ENCODE measurements at places on chromosomes 12 and 14. TPM values are rescaled to one million over a fixed set of nuclear protein-coding genes. Genes with fewer than 3 reads are reported as not detected.

The SAMD15 gene
- total RNA-seq = 0.84 TPM

DNA sequence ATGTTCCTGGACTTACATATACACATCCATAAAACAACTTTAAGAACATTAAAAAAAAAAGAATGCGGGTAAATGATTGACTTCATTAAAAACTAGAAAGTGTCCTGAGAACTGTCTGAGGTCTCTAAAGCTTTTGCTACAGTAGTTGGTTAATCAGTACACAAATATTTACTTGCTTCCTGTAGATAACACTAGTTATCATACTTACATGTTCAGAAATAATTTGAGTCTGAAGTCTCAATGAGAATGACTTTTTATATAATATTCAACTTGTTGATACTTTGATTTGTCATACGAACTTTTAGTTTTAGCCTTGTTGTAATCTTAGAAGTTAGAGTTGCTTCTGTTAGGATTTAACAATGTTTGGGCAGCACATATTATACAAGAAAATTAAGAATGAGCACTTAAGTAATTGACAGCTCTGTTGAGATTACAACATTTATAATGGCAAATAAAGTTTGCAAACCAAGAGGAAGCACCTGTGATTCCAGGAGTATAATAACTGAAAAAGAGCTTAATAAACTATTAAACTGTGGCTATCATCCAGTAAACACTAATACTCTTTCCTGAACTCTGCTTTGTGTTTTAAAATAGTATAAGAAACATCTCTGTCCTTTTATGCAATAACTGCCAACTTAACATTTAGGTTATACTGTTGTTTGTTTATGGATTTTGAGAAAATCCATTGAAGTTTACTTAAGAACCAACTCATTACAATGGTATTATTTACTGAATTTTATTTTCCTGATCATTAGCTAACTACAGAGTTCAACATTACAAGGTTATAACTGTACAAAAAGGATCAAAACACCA lies 131.7 kb downstream of the MIPOL1 start:
- no peak for DNase-seq

- no peak for DNase-seq
Measured at GRCh38 chr14:66143387-66144112, 342.6 kb upstream of the CCDC196 start.

GRCh38 chr14:21204167-21205025 lies 48.5 kb upstream of the OR5AU1 start:
- DNase-seq = no peak

GRCh38 chr12:14999695-15000365 lies 27.0 kb downstream of the PDE6H start:
- DNase-seq = peak; percentile 48

DNA sequence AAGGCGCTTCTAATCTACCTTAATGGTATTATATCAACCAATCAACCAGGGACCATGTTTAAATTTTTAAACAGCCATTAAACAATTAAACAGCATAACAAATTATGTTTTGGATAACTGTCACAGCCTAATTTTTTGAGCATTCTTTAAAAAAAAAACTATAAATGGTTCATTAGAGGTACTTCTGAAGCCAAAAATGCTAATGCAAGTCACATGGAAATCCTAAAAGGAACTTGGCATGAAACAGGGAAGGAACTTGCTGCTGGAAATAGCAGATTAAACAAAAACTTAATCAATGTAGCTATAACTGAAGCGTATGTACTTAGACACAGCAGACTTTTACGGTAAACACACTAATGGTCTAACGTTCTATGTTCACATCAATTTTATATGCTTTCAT lies 190.2 kb upstream of the BTG1 start:
- DNase-seq = no peak

DNA sequence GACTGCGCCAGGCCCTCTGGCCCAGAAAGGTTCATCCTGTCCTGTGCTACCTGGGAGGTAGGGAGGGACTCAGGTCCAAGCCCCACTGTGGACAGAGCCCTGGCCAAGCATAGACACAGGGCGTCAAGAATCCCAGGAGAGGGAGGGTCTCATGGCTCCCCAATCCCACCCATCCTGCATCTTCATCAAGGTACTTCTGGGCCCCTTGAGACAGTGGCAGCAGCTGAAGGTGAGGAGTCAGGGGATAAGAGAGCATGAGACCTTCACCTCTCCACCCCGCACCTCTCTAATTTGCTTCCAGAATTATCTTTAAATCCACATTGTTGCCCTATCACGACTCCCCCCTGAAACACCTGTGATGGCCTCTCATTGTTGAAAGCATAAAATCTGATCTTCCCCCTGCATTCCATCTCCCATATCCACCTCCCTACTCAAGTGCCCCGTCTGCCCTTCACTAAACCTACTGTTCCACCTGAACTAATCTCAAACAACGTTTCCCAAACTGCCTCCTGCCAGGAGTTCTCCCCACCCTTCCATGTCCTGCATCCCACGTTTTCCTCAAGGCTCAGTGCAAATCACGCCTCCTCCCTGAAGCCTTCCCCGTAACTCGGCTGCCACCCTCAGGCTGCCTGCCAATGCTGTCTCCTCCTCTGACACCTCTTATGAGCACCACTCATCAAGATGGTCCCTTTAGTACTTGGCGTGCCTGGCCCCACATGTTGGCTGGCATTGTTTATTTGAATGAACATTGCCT lies 27.1 kb downstream of the KRT18 start:
- DNase-seq = peak; percentile 48

- DNase-seq = peak; percentile 57
Measured at GRCh38 chr12:105427883-105428282, 97.4 kb downstream of the C12orf75 start.

The DPPA3 gene
- total RNA-seq = not detected

- DNase-seq = no peak
Measured at GRCh38 chr14:38168416-38168815, 39.3 kb upstream of the SSTR1 start.

DNA sequence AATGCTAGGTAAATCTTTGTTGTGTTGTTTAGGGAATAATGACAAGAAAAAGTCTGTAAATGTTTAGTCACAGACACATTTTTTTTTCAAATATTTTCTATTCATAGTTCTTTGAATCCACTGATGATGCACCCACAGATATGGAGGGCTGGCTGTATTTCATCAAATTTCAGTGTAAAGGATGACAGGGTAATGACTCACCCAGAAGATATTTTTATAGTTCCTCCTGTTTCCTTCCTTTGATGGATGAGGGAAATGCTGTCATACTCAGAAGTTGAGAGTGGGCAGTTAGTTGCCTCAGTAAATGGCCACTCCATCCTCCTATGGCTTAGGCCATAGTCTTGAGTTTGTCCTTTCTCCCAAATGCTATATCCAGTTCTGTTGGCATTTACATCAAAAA lies 76.9 kb upstream of the REP15 start:
- peak; percentile 90 for DNase-seq

The FKBP3 gene
- total RNA-seq = 46.6 TPM

DNA sequence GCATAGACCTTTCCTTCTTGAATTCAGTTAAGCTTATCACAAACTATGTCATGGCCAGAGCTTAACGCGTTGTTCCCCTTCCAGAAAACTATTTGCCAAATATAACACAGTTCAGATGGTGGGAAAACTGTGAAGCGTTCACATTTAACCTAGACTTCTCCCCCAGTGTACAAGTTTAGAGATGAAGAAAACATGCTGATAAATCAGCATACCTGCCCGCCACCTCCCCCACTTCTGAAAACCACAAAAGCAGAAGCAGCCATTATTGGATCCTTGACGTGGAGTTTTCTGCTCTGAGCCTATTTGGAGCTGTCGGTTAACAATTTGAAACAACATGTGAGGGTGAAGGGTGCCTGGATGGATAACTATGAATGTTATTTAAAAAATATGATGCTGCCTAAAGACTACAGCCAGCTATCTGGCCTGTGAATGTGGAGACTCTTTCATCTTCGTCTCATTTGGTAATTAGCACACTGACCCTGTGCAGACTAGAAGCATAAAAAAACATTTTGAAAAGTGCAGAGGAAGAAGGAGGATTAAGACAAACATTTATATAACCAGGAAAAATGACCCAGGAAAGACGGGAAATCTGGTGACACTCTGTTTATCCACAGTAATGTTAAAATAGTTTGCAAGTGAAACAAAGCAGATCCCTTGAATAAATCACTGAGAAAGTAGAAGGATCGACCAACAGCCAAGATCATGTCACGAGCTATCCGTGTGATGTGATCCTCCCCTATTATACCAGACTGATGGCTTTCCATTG lies 408.2 kb downstream of the AEBP2 start:
- DNase-seq = no peak

The OR4K13 gene
- total RNA-seq = not detected

- no peak for DNase-seq
Measured at GRCh38 chr12:128798571-128799341, 25.0 kb downstream of the SLC15A4 start.

GRCh38 chr12:109820816-109821381 lies 12.3 kb downstream of the TRPV4 start:
- DNase-seq = no peak

All from RPMI7951 (cell line).